Stimulated activated CD8-positive, alpha-beta memory T cell treated with anti-CD3 and anti-CD28 coated beads, Interleukin-2, amount 100 ng/mL, for 48 hours (primary cell): ENCODE measurements at places on chromosomes 1 and 21.

DNA sequence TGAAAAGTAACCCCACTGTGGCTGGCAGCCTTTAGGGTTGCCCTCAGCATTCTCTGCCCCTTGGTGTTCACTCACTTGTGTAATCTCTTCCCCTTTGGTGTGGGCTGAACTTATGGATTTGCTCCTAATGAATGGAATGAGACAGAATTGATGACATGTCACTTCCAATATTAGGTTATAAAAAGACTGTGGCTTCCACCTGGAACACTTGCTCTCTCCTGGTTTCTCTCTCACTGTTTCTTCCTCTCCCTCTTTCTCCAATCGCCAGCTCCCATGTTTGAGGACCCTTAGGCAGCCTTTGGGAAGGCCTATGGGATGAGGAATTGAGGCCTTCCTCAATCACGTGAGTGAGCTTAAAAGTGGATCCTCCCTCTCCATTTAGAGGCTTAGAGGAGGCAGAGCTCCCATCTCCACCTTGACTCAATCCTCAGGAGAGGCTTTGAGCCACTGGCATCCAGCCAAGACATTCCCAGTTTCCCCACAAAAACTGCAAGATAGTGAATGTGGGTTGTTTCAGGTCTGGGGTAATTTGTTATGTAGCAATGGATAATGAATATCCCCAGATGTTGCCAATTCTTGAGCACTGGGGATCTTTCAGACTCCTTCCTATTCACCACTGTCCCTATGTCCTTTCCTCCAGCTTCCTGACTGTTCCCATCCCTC lies 95.5 kb upstream of the CD34 start:
- DNase-seq, result no peak

DNA sequence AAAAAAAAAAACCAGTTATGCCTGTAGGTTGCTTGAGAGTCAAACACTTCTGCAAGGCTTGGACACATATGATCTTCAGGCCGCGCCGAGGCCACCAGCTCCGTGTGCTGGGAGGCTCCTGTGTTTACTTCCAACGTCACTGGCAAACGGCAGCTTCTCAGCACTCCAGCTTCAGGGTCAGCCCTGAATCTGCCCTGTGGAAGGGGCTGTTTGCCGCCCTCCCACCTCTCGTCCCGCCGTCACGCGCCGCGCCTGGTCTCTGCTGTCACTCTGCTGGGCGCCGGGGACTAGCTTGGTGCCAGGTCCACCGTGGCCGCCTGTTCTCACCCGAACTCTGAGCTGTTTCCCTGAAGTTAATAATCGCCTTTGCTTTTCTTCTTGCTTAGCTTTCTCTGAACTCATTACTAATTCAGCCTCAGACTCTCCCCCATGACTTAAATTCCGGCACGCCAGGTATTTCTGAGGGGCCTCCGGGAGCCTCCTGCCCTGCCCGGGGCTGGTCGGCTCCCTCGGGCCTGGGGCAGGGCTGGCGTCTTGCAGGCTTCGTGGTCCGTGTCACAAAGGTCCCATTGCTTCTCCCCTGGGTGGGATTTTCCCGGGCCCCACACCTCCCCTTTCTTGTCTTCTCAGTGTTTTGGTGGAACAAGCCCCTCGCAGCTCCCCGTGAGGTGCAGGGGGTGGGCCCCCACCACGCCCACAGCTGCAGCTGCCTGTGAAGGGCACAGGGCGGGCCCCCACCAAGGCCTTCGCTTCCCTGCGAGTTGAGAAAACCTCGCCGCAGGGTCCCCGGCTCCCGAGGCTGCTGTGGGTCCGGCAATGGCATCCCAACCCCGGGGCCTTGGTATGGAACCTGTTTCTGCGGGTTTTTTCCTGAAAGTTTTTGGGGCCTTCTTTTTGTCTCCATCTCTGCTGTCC lies 14.6 kb upstream of the C1orf159 start:
- DNase-seq, result no peak

- no peak for DNase-seq
Observed at GRCh38 chr1:205967554-205968335, 24.5 kb upstream of the SLC26A9 start.

GRCh38 chr1:204320382-204320804 lies 39.3 kb downstream of the PLEKHA6 start:
- DNase-seq, result no peak

- no peak for DNase-seq
Observed at GRCh38 chr1:216458812-216459211, 35.6 kb upstream of the USH2A start.

DNA sequence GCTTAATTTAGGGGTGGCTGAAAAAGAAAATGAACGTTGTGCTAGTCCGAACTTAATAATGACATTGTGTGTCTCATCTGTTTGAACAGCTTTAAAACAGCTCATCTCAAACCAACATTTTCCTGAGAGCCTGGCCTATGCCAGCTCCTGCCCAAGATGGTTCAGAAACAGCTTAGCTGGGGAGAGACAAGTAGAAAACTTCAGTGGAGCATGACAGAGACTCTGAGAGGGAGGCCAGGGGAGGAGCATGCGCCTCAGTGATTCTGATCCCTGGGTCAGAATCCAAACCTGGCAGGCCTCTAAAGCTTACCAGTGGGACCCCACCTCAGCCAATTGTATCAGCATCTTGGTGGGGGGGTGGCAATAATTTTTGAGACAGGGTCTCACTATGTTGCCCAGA lies 99.3 kb downstream of the TAS1R2 start:
- no peak for DNase-seq

- DNase-seq, result no peak
Observed at GRCh38 chr1:15504436-15504835, 19.6 kb downstream of the CASP9 start.

DNA sequence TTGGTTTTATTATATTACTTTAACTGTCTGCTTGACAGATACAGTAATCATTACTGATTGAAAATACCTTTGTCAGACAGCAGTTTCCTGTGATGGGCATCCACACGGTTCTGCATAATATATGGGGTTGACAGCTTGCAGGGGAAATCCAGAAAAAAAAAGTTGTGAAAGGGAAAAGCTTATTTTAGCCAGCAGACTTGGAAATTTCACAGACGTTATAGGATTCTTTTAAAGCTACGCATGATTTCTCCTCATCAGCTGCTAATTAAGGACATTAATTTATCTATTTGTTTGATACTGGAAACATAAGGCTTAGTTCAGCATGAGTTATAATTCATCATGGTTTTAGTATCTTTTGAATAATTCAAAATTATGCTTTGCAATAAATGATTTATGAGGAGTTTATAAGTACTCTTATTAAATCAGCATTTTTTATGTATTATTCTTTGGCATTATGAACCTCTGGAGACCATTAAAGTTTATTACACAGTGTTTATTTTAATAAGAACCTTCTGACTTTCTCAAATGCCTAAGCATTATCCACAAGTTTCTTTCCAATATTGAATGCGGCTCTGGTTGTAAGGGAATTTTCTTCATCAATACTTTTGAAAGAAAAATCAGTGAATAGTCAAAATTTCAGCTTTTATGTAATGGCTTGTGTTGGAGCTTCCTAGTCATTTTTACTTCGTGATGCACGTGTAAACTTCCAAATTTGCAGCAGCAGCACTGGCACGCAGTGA lies 235.3 kb upstream of the KCNK2 start:
- no peak for DNase-seq

DNA sequence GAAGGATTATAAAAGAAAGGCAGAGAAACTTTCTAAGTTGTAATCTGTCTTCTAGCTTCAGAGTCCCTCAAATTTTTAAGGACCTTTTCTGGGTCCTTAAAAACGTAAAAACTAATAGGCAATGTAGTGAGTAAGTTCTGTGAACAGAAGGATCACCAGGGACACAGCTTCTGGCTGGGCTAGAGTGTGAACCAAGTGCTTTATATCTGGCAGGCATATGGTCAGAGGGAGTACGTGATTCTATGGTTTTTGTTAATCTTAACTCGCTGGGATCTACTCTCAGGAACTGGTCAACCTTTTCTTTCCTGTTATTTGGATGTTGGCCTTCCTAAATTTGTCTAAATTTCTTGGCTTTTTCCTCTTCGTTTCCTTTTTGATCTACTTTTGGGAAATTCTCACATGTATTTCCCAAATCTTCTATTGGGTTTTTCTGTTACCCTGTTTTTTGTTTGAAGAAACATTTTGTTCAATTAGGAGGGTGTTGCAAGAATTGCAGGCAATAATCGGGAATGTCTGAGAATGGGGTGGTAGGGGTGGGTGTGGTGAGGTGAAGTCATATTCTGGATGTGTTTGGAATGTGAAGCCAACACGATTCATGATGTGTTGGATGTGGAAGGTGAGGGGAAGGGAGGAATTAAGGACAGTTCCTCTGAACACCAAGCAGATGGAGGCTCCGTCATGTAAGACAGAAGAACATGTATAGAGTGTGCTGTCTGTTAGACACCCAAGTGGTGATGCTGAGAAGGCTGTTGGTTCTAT lies 193.2 kb downstream of the FMN2 start:
- no peak for DNase-seq

DNA sequence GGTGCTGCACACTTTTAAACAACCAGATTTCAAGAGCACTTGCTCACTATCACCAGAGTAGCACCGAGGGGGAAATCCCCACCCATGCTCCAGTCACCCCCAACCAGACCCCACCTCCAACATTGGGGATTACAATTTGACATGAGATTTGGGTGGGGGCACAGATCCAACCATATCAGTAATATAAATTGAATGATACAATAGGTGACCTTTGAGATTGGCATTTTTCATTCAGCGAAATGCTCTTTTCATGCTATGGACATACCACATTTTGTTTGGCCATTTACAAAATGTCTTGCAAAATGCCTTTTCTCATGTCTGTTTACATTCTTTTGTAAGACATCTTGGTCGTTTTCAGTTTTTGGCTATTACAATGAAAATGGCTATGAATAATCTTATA lies 23.9 kb downstream of the RYR2 start:
- DNase-seq, result no peak

- no peak for DNase-seq
Observed at GRCh38 chr1:62295921-62296491, 23.2 kb downstream of the KANK4 start.

- DNase-seq, result no peak
Observed at GRCh38 chr1:216913976-216914375, 190.7 kb upstream of the ESRRG start.

DNA sequence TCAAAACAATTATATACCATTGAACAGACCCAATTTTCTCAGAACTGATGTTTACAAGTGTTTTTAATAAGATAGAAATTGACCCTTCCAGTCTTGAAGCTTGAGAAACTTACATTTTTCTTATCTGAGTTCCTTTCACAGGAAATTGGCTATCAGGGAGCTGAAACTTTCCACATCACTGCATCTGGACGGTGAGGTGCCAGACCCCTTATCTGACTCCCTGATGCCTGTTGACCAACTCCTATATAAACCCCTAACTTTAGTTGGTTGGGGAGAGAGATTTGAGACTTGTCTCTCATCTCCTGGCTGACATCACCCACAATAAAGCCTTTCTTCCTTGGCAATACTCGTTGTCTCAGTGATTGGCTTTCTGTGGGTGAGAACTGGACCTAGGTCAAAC lies 31.4 kb downstream of the LACTBL1 start:
- no peak for DNase-seq

DNA sequence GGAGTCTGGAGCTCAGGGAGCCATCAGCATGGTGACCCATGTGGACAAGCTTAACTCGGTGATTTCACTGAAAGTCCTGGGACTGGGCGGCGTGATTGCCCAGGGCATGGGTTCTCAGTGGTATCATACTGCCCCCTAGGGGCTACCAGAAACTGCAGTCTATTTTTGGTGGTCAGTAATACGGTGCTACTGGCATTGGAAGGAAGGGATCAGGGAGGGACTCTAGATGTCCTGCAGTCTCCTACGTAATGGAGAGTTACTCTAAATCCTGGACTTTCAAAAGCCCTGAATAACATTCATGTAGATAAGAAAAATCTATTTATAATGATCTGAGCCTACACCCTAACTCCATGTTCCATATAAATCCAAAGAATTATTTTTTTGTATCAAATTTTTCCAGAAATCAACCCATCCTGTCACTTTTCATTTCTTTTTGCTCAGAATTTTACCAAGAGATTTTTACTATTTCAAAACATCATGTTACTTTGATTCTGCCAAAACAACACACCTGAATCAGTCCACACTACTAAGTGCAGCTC lies 37.3 kb downstream of the PABPC4 start:
- no peak for DNase-seq
